ENCODE measurements at places on chromosomes 7 and 10.

DNA sequence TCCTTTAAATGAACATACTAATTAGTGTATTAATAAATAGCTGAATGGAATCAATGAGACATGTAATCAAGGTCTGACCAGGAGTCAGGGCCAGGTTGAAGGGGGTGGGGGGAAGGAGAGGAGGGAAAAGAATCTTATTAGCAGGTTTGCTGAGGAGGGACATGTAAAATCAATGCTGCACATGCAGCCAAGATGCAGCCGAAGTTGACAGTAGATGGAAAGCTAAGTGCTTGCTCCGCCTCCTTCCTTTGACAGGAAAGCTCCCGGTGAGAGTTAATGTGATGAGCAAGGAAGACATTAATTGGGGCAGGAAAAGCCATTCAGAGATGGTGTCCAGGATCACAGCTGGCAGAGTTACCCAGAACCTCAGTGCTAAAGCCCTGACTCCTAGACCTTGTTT is 24.4 kb downstream of the PLXNA4 start:
- DNase-seq: no peak

DNA sequence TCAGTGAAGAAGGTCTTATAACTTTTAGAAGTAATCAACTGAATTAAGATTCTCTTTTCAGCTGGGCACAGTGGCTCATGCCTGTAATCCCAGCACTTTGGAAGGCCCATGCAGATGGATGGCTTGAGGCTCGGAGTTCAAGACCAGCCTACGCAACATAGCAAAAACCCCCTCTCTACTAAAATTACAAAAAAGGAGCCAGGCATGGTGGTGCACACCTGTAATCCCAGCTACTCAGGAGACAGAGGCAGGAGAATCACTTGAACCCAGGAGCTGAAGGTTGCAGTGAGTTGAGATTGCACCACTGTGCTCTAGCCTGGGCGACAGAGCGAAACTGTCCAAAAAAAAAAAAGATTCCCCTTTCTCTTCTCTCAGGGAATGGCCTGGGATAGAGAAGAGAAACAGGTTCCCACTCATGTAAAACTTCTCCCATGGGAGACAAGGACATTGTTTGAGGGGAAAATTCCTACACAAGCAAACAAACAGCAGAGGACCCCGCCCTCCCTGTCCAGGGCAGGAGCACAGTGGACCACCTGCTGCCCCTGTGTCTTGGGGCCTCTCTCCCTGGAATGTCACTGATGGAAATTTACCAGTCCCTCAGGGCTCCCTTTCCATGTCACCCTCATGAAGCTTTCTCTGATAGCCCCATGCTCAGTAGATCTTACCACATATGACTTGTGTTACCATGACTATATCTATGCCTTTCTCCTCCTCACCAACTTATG is 5.6 kb downstream of the IL2RA start:
- peak; percentile 28 for DNase-seq

GRCh38 chr7:102849538-102849937 is 63.3 kb upstream of the LRRC17 start:
- no peak for DNase-seq

DNA sequence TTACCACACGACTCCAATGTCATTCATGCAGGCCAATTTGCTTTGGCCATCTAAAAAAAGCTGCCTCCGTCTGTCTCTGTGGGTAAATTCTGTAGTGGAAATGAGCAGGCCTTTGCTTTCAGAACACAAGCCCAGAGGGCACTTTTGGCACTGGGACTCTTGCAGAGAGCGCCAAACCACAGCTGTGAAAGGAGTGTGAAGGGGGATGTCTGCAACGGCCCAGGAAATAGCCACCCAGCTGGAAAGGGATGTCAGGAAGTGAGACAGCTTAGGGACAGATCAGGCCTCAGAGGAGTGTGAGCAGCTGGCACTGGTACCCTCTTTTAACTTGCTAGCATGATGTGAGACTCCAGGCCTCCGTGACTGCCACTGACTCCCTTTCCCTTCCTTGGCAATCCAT is 152.4 kb downstream of the DKK1 start:
- no peak for DNase-seq

- no peak for DNase-seq
Observed at GRCh38 chr7:105402221-105403095, 13.7 kb upstream of the SRPK2 start.

GRCh38 chr7:69412331-69413146 is 185.7 kb upstream of the AUTS2 start:
- DNase-seq: peak; percentile 91

DNA sequence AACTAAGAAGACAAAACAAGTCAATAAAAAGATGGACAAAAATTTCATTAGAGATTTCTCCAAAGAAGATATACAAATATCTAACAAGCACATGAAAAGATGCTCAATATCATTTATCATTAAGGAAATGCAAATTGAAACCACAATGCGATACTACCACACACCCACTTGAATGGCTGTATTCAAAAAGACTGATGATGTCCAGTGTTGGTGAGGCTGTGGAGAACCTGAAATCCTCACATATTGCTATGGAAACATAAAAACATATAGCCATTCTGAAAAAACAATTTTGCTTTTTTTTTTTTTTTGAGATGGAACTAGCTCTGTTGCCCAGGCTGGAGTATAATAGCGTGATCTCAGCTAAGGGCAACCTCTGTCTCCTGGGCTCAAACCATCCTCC is 124.1 kb upstream of the LAMB4 start:
- no peak for DNase-seq

DNA sequence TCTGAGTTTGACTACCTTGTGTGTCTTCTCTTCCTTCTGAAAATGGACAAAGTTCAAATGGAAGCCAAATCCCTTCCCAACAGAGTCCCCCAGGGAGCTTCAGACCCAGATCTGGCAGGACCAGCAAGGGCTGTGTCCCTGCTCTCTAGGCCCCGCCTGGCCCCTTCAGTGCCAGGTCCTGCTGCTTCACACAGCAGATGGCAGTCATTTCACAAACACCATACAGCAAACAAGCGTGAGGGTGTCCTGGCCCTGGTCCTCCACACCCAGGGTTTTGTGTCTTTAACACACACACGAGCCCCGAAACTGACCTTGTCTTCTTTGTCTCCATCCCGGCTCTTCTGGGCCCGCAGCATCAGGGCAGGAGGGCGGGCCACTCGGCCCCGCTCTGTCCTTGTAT is 145.0 kb downstream of the TCERG1L start:
- no peak for DNase-seq

DNA sequence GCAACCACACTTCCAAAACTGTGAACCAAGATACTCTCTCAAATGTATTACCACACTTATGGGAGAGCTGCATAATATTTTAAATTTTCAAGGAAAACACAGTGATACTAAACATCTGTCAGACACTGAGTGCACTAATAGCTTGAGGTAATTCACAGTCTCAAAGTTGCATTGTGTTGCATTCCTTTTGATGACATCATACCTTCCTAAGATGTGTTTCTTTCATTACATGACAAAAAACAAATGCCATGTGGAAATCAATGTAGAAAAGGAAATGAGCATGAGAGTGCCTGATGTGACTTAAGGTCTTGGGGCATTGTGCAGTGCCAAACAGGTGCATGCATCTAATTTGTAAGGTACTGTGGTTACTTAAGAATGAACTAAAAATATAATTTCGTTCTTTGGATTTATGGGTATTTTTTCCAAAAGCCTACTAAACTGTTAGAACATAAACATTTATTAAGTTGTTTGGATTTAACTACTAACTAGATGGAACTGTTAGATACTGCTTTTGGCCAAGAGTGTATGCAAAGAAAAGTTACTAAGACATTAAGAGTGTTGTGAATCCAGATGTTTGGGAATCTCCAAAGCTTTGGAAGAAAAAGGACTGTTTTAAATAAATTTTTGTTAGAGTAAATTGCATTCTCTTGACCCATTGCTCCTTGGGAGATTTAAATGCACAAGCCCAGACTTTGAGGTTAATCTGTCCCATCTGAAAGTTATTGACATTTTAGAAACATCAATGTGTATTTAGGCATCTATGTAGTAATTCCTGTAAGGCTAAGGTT is 496.2 kb upstream of the SEMA3D start:
- DNase-seq: no peak

DNA sequence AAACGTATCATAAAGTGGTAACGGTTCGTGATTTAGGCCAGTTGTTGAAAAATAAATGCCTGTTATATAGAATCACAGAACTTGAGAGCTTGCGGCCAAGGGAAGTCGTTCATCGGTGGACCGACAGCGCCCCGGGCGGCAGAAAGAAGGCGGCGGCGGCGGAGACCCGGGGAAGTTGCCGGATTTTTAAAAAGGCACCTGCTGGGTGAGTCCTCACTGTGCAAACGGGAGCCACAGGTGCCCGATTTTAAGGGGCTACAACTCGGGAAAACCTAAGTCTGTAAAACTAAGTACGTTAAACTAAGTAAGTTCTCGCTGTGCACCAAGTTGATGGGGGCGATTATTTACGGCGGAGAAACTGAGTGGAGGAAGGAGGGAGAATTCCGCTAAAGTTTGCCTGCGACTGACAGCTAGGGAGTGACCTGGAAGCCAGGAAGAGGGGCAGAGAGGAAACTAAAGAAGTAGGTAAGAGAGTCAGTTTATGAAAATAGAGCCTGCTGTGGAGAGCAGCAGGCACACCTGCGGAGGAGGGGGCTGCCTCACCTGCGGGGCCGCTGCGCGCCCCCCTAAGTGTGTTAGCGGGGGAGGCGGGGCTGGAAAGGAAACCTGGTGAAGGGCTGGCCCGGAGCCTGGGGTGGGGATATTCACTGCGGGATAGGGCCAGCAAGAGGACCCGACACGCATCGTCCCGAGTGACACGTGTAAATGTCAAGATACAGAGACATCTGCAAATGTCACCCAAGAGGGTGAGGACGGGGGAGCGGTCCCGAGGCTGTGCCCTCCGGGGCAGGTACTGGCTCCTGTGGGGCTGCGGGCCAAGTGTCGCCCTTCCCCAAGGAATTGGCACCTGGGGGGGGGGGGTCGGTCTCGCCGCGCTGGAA is 996 bp downstream of the ADAM12 start:
- DNase-seq: peak; percentile 51

DNA sequence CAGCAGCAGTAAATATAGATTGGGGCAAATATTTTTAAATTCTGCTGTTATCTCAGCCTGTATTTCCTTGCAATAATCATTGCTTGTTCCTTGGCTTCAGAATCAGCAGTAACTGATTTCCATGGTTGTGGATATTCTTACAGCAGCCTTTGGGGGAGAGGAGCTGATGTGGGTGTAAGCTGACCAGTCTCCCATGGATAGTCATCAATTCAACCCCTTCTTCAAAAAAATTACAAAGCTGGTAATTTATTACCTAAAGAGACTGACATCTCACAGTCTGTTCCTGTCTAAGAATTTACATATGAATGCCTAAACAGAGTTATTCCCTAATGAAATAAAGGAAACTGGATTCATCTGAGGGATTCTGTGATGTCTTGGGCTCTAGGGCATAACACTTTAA is 103.1 kb upstream of the CABCOCO1 start:
- DNase-seq: no peak

- DNase-seq: peak; percentile 80
Observed at GRCh38 chr10:102785818-102786217, 42.1 kb downstream of the WBP1L start.

DNA sequence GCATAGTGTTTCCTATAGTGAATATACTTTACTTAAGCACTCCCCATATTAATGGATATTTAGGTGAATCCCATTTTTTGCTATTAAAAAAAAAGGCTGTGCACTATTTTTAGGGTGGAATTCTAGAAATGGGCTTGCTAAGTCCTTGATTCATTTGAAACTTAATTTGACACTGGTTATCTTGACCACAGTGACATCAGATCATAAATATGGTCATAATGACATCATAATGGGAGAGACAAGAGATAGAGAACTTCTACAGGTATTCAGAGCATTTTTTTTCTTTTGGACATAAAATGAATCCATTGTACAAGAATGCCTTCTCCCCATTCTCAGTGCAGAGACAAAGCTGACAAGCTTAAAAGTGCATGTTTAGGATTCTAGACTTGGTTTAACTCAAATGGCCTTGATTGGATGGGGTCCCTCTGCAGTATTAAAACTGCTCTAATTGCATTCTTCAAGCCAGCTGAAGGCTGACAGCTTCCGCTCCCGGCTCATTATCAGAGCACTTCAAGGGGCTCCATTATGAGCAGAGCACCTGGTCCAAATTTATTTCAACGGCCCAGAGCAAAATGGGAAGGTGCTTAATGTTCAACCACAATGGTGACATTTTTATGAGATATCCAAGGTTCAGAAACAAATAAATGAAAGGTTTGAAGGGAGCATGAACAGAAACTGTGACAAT is 104.8 kb downstream of the JAZF1 start:
- no peak for DNase-seq

DNA sequence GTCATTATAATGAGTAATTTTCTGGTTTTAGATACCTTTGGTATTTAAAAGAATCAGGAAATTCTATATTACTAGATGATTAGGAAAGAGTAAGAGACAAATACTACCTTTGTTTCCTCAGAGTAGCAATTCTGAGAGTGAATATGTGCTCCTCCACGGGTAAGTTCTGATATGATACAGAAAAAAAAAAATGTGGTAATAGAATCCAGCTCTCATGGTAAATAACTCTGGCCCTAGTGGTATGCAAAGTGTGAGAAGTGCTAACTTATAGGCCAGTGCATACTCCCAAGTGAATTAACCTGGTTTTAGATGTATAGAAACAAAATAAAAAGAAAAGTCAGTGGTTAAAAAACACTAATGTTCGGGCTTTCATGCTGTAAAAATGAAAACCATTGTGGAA is 512.6 kb upstream of the SEMA3D start:
- DNase-seq: no peak

DNA sequence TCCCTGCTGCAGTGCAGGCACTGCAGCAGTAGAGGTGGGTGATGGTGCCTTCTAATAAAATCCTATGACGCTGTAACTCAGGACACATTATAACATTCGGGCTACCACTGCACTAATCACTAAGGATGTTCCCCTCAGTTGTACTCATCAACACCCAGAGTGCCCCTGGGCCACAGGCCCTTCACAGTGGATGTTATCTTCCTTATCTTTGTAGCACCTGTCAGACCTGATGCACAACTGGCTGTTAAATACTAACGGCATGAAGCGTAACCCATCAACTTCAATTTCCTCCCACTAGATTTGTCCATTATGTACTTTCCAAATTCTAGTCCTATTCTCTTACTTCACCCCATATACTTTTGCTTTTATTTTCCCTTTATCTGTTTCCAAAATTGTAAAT is 66.3 kb downstream of the PARD3 start:
- DNase-seq: no peak

DNA sequence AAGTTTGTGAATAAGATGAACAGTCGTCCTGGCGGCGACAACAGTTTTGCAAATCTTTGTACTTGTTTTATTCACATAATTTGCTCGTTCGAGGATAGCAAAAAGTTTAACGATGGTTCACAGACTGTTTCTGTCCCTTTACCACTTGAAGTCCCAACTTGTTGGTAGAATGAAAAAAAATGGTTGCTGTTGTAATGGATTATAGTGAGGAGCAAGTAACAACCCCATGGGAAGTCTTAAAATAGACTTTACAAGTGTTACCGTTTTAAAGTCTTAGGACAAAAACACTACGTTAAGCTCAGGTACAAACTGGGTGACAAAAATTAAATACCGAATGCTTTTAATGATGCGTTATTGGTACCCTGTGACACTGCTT is 589 bp downstream of the LSM8 start:
- DNase-seq: peak; percentile 19

DNA sequence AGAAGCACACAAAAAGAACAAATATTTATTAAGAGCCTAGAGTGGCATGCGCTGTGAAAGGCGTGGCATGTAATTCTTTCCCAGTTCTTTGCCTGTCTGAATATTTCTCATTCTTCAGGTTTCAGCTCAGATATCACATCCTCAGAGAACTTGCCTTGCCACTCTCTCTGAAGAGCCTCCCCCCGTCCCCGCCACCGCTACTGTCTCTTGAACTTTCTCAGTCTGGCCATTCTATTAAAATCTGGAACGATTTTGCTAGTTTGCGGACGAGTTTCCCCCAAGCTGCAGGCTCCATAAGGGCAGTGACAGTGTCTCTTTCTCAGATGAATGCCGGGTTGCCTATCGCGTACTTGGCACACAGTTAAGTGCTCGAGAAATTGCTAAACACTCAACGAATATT is 787 bp upstream of the PLEKHA1 start:
- no peak for DNase-seq
